CD4-positive, alpha-beta T cell treated with Interleukin-6 for 4 hours (primary cell): ENCODE measurements at places on chromosomes 3 and 15.

GRCh38 chr3:147449669-147450068 lies 40.5 kb downstream of the ZIC1 start:
- no peak for DNase-seq

DNA sequence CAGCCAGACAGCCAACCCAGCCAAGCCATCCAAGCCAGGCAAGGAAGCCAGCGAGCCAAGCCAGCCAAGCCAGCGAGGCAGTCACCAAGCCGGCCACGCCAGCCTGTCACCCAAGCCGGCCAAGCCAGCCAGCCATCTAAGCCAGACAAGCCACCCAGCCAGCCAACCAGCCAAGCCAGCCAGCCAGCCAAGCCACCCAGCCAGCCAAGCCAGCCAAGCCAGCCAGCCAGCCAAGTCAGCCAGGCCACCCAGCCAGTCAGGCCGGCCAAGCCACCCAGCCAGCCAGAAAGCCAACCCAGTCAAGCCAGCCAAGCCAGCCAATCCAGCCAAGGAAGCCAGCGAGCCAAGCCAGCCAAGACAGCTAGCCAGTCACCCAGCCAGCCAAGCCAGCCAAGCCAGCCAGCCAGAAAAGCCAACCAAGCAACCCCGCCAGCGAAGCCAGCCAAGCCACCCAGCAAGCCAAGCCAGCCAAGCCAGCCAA lies 201.2 kb downstream of the GOLGA6L6 start:
- no peak for DNase-seq

DNA sequence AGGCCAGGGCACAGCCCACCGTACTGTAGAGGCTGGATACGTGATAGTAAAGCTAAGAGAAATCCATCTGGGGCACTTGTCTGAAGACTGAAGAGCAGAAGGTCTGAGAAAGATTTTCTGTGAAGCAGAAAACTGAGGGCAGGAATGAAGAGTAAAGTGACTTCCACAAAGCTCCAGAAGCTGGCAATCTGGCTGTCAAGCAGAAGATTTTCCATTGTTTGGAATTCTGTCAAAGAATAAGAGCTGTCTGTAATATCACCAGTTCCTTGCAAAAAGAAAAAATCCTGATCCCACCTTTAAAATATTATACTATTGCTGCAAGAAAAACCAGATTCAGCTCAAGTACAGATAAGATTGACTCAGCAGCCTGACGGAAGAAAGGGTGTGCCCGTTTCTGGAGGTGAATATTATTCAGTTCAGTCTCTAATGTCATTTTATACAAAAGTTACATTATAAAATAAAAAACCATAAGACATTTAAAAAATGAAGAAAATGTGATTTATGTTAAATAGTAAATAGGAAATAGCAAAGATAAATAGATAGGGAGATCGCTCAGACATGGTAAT lies 550.4 kb upstream of the SGO1 start:
- DNase-seq: no peak

DNA sequence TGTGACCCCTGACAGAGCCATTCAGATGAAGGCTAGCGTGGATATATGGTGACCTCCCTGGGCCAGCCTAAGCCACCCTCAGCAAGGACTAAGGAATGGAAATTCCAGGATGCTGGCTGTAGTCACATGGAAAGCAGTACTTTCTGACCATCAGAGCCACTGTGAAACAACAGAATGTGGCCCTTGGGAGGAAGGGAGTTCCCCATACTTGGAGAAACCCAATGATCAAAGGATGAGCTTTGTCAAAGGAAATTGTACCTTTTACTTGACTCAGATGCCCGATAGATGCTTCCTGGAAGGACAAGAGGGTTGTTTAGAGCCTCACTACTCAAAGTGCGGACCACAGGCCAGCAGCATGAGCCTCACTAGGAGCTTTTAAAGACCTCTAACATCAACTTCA lies 484.5 kb upstream of the PROK2 start:
- DNase-seq: no peak

GRCh38 chr3:106332884-106333283 lies 464.1 kb upstream of the CBLB start:
- DNase-seq: no peak
